NCI-H460 (cell line): ENCODE measurements at places on chromosomes 7 and 10. TPM values are rescaled to one million over a fixed set of nuclear protein-coding genes. Genes with fewer than 3 reads are reported as not detected.

DNA sequence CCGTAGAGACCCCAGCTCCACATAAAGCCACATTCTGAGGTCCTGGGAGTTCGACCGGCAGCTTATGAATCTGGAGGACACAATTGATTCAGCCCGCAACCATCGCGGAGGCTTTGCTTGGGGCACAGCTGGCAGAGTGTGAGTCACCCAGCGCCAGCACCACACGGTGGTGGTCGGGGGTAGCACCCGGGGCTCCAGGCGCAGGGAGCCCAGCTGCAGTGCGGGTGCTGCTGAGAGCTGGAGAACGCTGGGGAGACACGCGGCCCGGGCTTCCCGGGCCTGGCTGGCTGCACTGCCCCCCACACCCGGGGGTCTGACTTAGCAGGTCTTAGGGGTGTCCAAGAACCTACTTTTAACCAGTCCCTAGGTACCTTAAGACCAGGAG, 87.9 kb downstream of the PAXIP1 start:
- DNase-seq, result no peak

DNA sequence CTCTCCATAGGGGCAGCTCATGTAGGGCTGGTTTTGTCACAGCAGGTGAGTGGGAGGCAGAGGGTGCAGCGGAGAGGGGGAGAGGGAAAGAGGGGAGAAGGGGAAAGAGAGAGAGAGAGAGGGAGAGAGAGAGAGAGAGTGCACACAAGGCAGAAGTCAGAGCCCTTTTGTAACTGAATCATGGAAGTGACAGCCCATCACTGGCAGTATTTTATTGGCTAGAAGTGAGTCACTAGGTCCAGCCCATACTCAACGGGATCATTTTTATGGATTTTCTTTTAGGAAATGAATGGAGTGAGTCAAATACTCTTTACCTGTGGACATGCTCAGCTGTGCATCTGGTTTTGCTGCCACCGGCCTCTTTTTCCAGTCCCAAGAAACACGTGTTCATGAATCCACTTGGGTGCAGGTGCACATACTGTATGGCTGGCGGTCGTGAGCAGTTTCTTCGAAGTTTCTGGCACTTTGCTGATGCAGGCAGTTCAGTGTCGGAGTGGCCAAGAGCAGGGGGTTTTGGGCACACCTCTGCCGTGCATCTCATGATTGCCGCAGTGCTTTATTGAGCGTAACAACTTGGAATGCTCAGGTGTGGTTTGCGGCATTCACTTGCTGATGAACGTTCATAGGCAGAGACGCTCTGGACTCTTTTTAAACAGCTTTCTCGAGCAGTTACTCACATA, 40.3 kb downstream of the DOCK1 start:
- no peak for DNase-seq

DNA sequence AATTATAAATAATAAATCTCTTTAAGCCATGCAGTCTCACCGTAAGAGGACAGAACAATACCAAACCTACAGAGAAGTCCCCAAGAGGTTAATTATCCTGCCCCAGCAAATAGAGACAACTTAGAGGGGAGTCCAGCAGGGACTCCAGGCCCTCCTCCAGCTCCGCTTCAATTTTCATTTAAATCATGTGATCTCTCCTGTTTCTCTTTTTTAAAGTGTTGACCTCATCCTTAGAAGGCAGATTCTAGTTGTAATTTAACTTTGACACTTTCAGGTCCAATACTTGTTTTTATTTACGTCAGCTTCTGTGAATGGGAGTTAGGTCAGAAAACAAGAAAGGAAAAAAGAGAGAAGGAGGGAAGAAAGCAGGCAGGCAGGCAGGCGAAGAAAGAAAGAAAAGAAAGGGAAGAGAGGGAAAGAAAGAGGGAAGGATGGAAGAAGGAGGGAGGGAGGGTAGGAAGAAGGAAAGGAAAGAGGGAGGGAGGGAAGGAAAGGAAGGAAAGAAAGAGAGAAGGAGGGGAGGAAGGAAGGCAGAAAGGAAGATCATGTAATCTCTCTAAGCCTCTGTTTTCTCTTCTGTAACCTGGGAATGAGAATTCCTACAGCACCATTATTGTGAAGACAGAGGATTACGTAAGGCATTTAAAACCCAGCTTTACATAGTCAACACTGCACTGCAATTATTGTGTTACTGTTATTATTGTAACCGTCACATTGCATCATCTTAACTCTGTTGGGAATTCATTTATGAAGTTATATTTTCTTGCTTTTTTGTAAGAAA, 227.7 kb downstream of the SKIDA1 start:
- no peak for DNase-seq

DNA sequence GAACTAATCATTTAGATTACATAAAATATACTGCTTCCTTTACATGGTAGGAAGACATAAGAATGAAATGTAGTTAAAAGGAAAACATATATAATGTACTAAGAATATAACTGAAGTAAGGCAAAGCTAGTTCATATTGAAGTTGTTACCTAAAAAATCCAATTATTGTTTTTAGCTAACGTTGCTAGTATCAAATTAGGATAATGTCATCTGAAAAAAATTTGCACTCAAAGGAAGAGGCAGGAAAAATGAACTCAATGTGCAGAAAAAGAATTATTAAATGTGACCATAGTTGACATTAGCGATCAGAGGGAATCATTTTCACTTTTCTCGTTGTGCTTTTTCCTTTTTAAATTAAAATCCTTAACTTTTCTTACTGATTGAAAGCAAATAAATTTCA, 1.6 kb upstream of the BET1 start:
- no peak for DNase-seq

The SLC18A3 gene
- not detected in 2 replicates for total RNA-seq

The WASL gene
- 30.1 and 32.4 TPM in 2 replicates for total RNA-seq

- no peak for DNase-seq
Measured at GRCh38 chr10:93481637-93482144, 443 bp downstream of the MYOF start.

The EGFR gene
- total RNA-seq, result 24.3 and 25.1 TPM in 2 replicates

The EBLN1 gene
- total RNA-seq, result not detected in 2 replicates

The SRGN gene
- 2,302 and 2,452 TPM in 2 replicates for total RNA-seq

DNA sequence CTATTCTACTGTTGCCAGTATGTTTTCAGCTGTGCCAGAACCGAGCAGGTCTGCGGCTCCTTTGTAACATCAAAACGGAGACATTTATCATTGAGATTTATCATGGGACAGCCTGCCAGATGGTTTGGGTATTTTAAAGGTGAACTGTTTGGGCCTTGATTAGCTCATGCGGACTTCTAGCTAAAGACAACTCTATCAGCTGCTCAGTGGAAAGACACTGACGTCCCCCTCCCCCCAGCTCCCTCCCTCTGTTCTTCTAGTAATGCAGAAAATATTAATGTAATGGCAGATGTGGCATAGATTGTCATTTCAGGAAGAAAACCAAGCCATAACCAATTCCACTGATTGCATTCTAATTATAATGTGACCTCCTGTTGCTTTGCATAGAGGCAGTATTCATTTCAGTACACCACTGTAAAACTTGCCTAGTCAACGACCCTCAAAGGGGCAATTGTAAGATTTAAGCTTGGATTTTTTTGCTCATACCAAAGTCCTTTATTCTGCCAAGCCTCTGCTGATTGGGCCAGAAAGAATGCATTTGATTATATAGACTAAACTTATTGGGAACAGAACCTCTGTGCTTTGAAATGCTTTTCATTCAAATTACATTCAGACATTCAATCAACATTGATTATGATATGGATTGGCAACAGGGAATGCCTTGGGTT, 966.8 kb downstream of the LRMDA start:
- no peak for DNase-seq

DNA sequence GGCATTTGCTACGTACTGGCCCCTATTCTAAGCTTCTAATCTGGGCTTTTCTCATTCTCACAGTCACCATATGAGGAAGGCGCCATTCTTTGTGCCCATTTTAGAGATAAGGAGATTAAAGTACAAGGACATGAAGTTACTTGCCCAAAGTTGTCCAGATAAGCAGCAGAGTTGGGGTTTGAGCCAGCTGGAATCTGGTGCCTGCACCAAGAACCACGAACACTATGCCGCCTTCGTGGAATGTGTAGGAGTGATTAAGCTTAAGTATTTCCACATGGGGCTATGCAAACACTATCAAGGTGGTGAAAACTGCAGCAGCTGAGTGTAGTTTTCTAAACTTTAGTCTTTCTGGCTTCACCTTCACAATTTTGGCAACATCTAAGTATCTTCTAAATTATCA, 342.7 kb upstream of the ETV1 start:
- no peak for DNase-seq

- DNase-seq, result no peak
Measured at GRCh38 chr10:71719464-71720201, at the start of gene C10orf105. Gene C10orf105 (minus strand): TSS chr10:71719778. CDS start chr10:71716337, 3,441 bp downstream.

The SLC26A3 gene
- not detected in 2 replicates for total RNA-seq

GRCh38 chr7:12119620-12120303, 91.3 kb upstream of the TMEM106B start:
- DNase-seq, result no peak

DNA sequence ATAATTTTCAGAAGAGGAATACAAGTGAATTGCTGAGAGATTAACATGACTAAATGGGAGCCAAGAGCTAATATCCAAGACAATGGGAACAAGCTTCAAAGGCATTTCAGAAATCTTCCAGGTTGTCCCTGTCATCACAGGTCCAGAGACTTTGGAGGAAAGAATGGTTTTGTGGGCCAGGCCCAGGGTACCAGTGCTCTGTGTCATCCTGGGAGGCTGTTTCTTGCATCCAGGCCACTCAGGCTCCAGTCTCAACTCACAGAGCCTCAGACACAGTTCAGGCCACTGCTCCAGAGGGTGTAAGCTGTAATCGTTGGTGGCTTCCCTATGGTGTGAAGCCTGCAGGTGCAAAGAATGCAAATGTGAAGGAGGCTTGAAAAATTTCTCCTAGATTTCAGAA, 170.4 kb upstream of the NRG3 start:
- DNase-seq, result no peak

GRCh38 chr7:130489140-130489983, 2.5 kb upstream of the MEST start:
- peak; percentile 93 for DNase-seq

The INA gene
- not detected in 2 replicates for total RNA-seq

DNA sequence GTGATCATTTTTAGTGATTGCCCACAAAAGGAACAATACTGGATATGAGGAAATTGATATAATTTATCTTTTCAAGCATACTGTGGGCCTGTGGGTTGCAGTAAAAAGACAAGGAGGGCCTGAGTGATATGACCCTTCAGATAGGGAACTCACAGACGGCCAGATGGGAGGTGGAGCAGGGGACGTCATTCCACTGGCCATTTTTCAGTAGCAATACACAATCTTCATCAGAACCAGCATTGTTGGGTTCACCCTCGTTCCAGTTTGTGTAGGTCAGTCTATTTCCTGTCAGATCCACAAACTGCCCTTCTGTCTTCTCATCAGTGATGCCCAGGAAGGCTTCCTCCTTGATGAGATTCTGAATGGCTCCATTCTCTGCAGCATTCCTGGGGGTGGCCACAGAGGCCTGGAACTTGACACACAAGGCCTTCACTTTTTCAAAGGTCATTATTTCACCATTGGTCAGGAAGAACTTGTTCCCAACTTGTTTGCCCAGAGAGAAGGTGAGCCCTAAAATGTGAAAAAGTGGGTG, 4.5 kb downstream of the MBL2 start:
- no peak for DNase-seq

The FKBP9 gene
- 130 and 146 TPM in 2 replicates for total RNA-seq

The PDGFA gene
- 20.3 and 21.4 TPM in 2 replicates for total RNA-seq

The AMPH gene
- total RNA-seq, result not detected in 2 replicates

DNA sequence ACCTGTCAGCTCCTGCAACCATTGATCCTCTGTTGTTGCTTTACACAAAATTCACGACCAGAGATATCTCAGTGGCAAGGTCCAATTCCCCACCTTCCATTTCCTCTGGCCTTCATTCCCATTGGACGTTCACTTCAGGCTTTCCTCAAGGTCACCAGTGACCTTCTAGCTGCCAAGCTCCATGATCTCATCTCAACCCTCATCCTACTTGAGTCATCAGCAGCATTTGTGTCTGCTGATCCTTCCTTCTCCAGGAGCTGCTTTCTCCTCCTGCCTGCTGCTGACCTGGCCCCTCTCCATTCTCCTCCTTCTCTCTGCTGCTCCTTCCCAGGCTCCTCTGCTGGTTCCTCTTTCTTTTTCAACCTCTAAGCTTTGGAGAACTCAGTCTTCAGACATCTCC, 66.2 kb upstream of the C10orf90 start:
- no peak for DNase-seq

The ANKRD22 gene
- total RNA-seq, result 0.17 TPM in 1 of 2 replicates, not detected in the other

The PNLIPRP2 gene
- total RNA-seq, result not detected in 2 replicates

- no peak for DNase-seq
Measured at GRCh38 chr7:12519682-12520009, 50.9 kb upstream of the SCIN start.

- DNase-seq, result no peak
Measured at GRCh38 chr10:19877466-19878255, 61.4 kb downstream of the PLXDC2 start.

DNA sequence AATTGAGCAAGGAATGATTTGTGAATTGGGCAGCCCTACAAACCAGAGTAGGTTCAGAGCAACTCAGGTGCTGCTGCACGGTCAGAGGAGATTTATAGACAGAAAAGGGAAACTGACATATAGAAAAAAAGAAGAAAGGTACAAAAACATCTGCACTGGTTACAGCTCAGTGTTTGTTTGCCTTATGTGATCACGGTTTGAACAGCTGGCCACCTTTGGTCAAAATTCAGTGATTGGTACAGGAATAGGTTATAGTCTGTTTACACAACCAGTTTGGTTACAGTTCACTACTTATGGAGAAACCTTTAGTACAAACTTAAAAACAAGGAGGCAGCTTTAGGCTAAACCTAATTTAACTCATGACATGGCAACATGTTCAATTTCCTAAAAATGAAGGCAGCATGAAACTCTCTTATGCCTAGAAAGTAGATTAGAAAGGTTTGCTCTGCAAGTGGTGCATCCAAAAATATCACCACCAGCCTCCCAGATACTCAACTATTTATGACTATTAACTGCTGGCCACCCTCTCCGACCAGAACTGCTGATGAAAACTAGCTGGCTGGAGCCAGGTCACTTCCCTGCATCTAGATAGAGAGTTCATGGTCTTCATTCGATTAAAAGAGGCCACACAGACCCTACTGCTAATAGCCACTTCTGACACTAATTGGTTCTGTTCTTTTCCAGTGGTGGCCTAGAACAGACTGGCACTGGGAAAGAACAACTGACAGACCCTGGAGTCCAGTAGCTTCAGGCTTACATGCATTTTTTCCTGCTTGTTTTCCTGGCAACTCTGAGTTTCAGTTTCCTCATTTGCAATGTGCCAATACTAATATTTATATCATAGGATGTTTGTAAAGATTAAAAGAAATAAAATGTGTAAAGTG, 548.0 kb downstream of the CCSER2 start:
- no peak for DNase-seq

GRCh38 chr7:38448584-38449234, 175.3 kb upstream of the TARP start:
- DNase-seq, result no peak
